ENCODE measurements at places on chromosomes 1 and 21.

DNA sequence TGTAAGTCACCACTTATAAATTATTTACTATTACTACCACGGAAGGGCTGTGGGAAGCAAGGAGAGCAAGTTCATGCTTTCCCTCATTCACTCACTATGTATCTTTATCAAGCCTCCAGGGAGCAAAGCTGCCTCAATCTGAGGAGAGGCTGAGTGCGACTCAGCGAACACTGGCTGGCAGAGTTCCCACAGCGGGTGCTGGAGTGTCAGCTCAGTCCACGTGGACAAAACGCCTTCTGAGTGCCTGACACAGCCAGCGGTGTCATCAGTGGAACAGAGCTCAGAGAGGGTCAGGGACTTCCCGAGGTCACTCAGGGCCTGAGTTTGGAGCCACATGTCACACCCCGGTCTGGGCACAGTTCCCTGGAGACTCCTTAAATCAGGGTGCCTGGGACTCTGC lies 16.9 kb downstream of the MATN1 start:
- no peak for DNase-seq

DNA sequence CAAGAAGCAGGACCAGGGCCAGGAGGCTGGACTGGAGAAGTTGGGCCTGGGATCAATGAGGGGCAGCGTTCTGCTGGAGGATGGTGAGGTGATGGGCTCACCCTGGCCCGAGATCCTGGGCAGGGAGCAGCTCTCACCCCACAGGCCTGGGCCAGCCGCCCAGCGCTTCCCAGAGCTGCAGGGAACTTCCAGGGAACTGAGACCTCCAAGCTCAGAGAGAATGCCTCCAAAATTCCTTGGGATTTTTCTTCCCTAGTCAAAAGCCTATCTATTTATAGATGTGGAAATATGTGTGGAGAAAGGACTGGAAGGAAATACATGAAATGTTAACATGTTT lies 121.2 kb downstream of the SPSB1 start:
- DNase-seq, result no peak

- DNase-seq, result no peak
Measured at GRCh38 chr1:65069011-65069565, 78.9 kb upstream of the AK4 start.

- no peak for DNase-seq
Measured at GRCh38 chr1:81760477-81761097, 40.1 kb upstream of the ADGRL2 start.

DNA sequence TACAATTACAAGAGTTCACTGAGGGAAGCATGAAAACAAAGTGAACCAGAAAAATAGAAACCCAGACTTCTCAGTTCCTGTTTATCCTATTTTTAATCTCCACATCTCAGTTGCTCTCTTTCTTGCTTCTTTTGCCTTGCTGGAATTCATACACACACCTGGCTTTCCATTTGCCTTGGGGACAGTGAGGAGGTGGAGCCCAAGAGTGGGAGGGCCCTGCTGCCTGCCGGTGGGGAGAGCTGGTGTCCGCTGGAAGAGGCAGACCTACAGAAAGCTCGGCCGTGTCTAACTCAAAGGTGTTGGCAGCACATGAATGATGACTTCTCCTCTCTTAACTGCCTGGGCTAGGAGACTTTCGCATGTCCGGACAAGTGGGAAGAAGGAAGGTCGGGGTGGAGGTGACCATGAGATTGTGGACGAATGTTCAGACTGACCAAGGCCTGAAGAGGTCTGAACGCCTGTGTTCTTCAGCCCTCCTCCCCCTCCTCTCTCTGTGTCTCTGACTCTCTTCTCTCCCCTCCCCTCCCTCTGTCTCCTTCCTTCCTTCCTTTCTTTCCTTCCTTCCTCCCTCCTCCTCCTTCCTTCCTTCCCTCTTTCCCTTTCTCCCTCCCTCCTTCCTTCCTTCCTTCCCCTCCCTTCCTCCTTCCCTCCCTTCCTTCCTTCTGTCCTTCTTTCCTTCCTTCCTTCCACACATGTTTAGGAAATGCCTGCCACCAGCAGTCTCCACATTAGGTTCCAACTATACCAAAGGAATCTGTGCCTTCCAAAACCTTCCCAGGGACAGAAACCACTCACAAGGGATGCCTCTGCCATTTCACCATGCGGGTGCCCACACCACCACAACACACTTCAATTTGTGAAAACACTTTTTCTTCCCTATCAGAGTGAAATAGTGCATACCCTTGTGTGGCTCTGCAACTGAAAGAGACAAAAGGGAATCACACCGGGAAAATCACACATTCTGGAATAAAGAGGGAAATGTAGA lies 157.3 kb upstream of the RUNX1 start:
- DNase-seq, result no peak

- DNase-seq, result no peak
Measured at GRCh38 chr1:248906753-248907661, 972 bp downstream of the PGBD2 start.

DNA sequence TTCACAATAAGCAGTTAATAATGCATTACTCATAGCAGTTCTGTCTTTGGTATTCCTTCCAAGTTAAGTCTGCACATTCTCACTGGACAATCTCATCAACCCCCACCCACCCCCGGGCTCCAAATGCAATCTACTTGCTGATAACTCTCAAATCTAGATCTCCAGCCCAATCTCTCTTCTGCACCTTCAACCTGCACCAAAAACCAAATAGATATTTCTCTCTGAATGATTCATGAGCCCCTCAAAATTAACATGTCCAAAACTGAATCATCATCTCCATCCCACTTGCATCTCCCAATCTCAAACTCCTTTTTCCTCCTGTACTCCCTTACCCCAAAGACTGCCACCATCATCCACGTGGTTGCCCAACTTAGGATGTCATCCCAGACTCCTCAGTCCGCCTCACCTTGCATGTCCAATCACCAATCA lies 2.7 kb downstream of the DOCK7 start:
- no peak for DNase-seq

- DNase-seq, result peak; percentile 52
Measured at GRCh38 chr1:64469977-64470664, at the start of gene CACHD1. Gene CACHD1 (plus strand): TSS chr1:64470129. CDS start chr1:64470745, 616 bp downstream.

- no peak for DNase-seq
Measured at GRCh38 chr1:30404341-30404740, 319.0 kb downstream of the MATN1 start.

- DNase-seq, result no peak
Measured at GRCh38 chr1:39666772-39667171, 5.1 kb downstream of the NT5C1A start.

- DNase-seq, result no peak
Measured at GRCh38 chr1:58874342-58874741, 90.5 kb upstream of the JUN start.

DNA sequence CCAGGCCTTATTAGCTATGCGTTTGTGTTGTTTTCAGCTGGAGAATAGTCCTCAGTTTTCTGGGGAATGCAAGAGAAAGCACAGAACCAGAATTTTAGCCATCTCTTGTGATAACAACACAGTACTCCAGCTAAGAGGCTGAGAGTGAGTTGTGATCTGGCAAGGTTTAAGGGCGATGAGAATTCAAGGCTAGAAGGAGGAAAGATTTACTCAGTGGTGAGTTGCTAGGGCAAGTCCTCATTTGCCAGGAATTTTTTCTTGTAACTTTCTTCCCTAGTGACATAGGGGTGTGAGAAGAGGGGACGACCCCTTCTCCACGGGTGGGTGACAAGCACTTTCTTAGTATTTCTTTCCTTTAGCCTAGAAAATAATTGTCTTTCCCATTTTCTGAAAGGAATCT lies 53.2 kb downstream of the HHAT start:
- DNase-seq, result no peak
